ENCODE measurements at places on chromosomes 2 and 18.

DNA sequence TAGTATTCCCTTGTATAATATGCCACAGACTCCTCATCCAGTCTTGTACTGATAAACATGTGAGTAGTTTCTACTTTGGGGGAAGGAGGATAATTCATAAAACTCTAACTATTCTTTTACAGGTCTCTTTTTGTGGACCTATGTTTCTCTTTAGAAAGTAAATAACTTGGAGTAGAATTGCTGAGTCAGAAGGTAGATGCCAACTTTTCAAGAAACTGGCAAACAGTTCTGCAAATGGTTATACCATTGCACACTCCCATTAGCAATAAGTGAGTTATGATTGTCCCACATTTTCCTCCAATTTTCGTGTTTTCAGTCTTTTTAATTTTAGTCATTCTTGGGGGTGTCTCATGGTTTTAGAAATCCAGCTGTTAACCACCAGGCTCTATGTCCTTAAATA is 477.2 kb upstream of the LRRTM4 start:
- no peak for DNase-seq

DNA sequence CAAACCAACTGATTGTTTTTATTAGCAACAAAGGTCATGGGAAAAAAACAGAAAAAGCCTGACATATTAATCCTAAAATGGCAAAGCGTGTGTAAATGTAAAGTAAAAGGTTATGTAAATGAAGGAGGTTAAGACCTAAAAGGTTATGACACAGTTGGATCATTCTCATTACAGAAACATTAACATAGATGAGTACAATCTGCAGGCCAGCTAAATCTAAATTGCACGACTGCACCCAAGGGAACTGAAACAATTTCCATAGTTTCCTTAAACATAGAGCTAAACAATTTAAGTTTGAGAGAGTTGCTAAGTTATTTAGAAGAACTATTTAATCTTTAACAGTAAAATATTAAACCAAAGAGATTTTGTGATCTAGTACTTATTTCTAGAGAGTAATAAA is 151.6 kb upstream of the UBE2E3 start:
- no peak for DNase-seq

GRCh38 chr2:111106706-111107105 is 14.0 kb upstream of the BCL2L11 start:
- DNase-seq = no peak

GRCh38 chr18:70025580-70025979 is 77.9 kb upstream of the CD226 start:
- DNase-seq = no peak

DNA sequence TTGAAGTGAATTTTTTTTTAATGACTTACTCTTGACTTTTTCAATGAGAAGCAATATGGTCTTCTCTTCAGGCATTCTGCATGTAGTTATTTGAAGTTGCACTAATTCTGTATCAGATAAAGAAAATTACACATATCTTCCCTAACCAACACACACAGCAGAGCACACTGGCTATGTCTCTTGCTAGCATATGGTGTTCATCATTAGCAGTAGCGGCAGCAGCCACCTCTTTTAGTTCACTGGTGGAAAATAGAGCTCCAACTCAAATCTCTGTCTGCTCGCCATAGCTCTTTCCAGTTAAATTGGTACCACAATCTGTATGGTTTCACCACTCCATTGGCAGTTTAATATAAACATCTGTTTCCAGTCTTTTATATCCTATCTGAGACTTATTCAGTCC is 278.1 kb upstream of the ZEB2 start:
- no peak for DNase-seq

DNA sequence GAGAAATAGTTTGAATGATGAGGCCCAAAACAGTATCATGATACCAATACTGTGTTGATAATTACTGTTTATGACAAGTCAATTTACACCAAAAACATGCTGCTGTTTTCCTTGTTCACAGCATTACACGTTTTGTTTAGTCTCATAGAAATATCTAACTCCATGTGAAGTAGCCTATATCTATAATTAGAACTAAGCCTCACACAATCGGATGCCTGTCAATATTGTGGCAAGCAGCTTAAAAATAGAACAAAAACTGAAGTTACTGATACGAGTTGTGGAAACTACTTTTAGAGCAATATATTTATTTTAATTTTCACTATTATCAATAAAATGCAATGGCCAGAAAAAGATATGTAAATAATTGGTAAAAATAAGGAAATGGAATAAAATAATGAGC is 470.8 kb downstream of the ZEB2 start:
- DNase-seq = no peak

GRCh38 chr2:186780701-186781316 is 68.2 kb downstream of the ZSWIM2 start:
- no peak for DNase-seq

- no peak for DNase-seq
Observed at GRCh38 chr2:197893403-197894177, 89.2 kb downstream of the PLCL1 start.

GRCh38 chr2:143254110-143254509 is 124.9 kb downstream of the ARHGAP15 start:
- no peak for DNase-seq

DNA sequence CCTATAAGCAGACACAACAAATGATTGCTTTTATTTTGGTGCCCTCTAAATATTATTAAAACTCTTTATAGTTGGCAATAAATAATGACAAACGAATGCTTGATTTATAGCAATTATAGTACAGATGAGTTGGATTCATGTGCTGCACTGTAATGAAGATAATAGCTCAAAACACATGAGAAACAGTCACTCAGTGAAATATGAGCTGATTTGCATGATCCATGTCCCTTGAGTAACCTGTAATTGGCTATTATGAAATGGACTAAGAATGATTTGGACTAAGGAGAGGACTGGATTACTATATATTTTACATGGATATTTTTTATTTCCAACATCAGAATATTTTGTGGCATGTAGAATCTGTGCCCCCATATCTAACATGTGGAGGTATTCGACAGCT is 365.6 kb upstream of the UBE2E3 start:
- DNase-seq = no peak

All from GM04503 (cell line).